ENCODE measurements at places on chromosomes 3 and 15. TPM values are rescaled to one million over a fixed set of nuclear protein-coding genes. Genes with fewer than 3 reads are reported as not detected.

- DNase-seq, result no peak
Measured at GRCh38 chr15:83444936-83445335, 2.2 kb upstream of the SH3GL3 start.

GRCh38 chr15:64634027-64634426 is 141.4 kb downstream of the RBPMS2 start:
- DNase-seq, result no peak

- no peak for DNase-seq
Measured at GRCh38 chr15:93359425-93360131, 270.6 kb upstream of the RGMA start.

GRCh38 chr15:60384526-60385126 is 13.2 kb downstream of the ANXA2 start:
- DNase-seq, result no peak

GRCh38 chr15:93929375-93930094 is 301.8 kb upstream of the MCTP2 start:
- DNase-seq, result no peak

- peak; percentile 97 for DNase-seq
Measured at GRCh38 chr15:73950831-73951561, 24.7 kb downstream of the LOXL1 start.

DNA sequence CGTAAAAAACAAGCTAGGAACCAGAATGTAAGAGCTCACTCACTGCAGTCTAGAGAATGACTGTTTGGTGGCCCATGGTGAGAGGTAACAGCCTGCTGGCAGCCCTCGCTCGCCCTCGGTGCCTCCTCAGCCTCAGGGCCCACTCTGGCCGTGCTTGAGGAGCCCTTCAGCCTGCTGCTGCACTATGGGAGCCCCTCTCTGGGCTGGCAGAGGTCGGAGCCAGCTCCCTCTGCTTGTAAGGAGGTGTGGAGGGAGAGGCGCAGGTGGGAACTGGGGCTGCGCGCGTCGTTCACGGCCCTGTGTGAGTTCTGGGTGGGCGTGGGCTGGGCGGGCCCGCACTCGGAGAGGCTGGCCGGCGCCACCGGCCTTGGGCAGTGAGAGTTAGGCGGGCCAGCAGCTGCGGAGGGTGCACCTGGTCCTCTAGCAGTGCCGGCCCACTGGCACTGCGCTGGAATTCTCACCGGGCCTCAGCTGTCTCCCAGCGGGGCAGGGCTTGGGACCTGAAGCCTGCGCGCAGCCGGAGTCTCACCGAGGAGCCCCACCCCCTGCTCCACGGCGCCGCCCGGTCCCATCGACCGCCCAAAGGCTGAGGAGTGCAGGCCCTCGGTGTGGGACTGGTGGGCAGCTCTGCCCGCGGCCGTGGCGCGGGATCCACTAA is 420.6 kb downstream of the RBMS3 start:
- no peak for DNase-seq

- DNase-seq, result no peak
Measured at GRCh38 chr3:105866656-105867653, 1.9 kb downstream of the CBLB start.

- no peak for DNase-seq
Measured at GRCh38 chr15:40782609-40783227, 12.9 kb downstream of the C15orf62 start.

Gene ZNF662
- not detected for total RNA-seq

Gene TERC
- total RNA-seq, result 1.5 TPM
